ENCODE measurements at places on chromosomes 5 and 9.

GRCh38 chr9:18429070-18429469 is 44.9 kb upstream of the ADAMTSL1 start:
- DNase-seq = no peak

- no peak for DNase-seq
Observed at GRCh38 chr9:92696619-92697018, 26.7 kb upstream of the IPPK start.

- DNase-seq = peak; percentile 32
Observed at GRCh38 chr5:148998174-148998797, 64.6 kb downstream of the SH3TC2 start.

- DNase-seq = no peak
Observed at GRCh38 chr5:133129950-133130349, 78.1 kb downstream of the HSPA4 start.

DNA sequence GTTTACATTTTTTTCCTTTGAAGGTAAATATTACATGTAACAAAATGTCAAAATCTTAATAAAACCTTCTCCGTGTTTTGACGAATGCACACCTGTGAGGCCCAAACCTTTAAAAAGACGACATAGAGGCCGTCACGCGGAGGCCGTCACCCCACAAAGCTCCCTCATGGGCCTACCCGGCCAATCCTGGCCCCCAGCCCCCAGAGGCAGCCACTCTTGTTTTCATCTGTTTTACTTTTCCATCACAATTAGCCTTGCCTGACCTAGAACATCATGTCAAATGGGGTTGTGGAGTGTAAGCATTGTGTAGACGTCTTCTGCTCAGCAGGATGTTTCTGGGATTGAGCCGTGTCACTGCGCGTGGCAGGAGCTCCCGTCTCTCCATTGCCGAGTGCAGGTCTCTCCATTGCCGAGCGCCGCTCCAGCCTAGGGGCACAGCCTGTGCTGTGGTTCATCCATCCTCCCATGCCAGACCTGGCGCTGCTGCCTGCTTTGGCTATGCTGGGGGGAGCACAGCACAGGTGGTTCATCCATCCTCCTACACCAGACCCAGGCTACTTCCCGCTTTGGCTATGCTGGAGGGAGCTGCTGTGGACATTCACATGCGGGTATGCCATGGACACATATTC is 52.2 kb upstream of the IRX4 start:
- DNase-seq = no peak

DNA sequence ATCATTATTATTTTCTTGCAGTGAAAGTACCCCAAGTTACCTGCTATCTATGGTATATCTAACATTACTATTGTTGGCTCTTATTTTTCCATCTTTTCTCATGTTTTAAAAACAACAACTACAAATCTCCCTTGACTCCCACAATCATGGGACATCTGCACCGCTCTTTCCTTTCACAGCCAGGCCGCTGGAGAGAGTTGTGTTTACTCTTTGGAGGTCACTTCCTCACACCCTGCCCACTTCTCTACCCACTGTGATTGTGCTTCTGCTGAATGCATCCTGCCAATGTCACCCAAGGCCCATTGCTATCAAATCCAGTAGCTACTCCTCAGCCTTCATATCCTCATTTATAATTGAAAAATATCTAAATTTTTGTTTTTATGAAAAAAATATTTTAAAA is 29.7 kb downstream of the SLC28A3 start:
- DNase-seq = no peak

DNA sequence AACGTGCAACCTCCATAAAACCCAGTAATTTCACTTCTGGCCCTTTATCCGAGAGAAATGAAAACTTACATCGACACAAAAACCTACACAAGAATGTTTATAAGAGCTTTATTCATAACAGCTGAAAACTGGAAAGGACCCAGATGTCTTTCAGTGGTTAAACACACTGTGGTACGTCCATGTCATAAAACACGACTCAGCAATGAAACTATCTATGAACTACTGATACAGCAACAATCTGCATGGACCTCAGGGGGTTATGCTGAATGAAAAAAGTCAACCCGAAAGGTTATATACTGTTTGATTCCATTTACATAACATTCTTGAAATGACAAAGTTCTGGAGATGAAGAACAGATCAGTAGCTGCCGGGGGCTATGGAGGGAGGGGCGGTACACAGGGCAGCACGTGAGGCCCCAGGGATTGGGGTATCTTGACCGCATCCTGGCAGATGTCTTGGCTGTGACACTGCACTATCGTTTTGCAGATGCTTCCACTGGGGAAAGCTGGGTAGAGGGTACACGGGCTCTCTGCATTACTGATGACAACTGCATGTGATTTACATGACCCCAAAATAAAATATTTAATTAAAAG is 4.1 kb downstream of the CCDC127 start:
- DNase-seq = no peak

DNA sequence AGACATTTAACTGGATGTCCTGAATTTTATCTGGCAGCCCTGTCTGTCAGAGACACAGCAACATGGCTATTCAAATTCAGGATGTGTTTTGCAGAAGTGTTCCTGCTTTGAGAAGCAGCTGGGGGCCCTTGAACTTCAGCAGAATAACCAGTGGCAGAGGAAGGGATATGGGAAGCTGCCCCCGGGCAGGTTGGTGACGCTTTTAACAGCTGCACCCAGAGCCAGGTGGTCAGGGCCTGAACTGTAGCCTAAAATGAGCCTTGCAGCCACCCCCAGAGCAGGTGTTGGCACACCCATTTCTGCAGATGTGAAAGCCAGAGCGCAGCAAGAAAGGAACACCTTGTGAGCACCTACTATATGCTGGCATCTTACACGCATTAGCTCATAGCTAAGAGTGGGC is 128.7 kb upstream of the BOD1 start:
- DNase-seq = no peak

- DNase-seq = no peak
Observed at GRCh38 chr9:38000735-38001134, 68.3 kb downstream of the SHB start.

- DNase-seq = no peak
Observed at GRCh38 chr5:90488791-90489190, 14.1 kb downstream of the POLR3G start.

- DNase-seq = no peak
Observed at GRCh38 chr5:128199611-128200010, 116.0 kb downstream of the SLC12A2 start.

DNA sequence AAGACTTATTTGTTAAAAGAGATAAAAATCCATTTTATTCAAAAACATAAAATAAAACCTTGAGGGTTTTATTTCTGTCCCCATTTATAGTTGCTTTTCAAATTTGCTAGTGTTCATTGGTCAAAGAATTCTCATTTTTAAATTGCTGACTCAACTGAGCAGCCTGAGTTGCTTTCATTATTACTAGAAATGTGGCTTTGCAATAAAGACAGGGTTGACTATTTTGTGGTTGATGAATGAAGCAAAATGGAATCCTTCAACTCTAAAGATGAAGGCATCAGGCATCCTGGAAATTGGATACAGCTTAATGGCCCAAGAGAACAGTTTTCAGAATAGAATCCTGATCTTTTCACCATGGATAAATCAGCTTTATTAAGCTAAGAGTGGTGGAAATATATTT is 23.9 kb upstream of the PPP3R2 start:
- DNase-seq = no peak

GRCh38 chr5:96634881-96635280 is 27.3 kb upstream of the CAST start:
- no peak for DNase-seq

- DNase-seq = no peak
Observed at GRCh38 chr9:72779614-72780013, 173.2 kb downstream of the ALDH1A1 start.

DNA sequence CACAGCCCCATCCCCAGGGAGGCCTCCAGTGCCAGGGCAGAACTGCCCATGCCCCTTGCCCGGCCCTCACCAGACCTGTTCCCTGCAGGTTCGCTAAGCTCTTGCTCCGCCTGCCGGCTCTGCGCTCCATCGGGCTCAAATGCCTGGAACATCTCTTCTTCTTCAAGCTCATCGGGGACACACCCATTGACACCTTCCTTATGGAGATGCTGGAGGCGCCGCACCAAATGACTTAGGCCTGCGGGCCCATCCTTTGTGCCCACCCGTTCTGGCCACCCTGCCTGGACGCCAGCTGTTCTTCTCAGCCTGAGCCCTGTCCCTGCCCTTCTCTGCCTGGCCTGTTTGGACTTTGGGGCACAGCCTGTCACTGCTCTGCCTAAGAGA is 110.1 kb downstream of the RXRA start:
- DNase-seq = no peak

- DNase-seq = no peak
Observed at GRCh38 chr9:37531699-37532098, 44.5 kb downstream of the FBXO10 start.

GRCh38 chr5:139984816-139985215 is 58.3 kb downstream of the NRG2 start:
- DNase-seq = no peak

- no peak for DNase-seq
Observed at GRCh38 chr5:75828029-75828428, 110.8 kb upstream of the POC5 start.

- no peak for DNase-seq
Observed at GRCh38 chr5:169904059-169904458, 76.2 kb downstream of the INSYN2B start.

GRCh38 chr5:140242099-140242498 is 60.8 kb downstream of the PFDN1 start:
- DNase-seq = no peak

- DNase-seq = no peak
Observed at GRCh38 chr5:129063483-129064113, 31.0 kb upstream of the ISOC1 start.

- DNase-seq = peak; percentile 28
Observed at GRCh38 chr5:81590498-81591384, 160.2 kb downstream of the SSBP2 start.

DNA sequence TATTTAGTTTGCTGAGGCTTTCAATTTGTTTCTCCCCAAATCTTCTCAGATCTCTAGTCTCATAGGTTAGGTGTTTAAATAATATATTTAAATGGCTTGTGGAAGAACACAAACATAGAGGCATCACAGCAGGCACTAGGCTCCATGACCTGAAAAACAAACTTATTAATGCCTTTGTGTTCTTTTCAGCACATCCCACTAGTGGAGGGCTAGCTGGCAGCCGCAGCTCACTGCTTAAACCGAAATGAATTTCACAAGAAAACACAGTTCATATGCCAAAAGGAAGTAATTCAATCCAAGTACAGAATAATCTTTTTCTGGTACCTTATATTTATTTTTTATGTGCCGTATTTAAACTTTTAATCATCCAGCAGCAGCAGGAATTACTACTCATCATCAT is 382.5 kb downstream of the PLK2 start:
- no peak for DNase-seq
